Muscle of back (tissue), 13 donors: ENCODE measurements at places on chromosomes 3 and 15.

GRCh38 chr3:72520690-72521308 is 327.4 kb downstream of the SHQ1 start:
- DNase-seq = no peak

GRCh38 chr3:65778968-65779367 is 259.8 kb downstream of the MAGI1 start:
- DNase-seq = no peak

DNA sequence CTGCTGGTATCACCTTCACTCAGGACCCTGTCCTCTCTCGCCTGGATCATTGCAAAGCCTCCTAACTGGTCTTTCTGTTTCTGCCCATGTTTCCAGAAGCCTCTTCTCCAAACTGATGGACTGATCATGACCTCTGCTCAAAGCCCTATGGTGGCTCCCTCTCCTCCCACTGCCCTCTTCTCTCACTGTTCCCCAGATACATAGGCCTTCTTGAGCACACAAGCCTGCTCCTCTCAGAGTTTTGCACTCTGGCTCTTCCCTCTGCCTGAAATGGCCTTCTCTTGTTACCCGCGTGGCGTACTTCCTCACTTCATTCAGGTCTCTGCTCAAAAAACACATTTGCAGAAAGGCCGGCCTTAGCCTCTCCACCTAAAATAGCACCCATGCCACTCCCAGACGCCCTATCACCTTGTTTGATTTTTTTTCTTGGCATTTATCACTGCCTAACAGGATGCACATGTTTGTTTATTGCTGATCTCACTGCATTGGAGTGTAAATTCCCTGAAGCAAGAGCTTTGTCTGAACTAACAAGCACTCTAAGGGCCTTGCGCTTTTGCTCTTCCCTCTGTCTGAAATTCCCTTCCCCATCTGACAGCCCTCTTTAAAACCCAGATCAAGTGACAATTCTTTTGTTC is 1.4 kb upstream of the ETFA start:
- no peak for DNase-seq

DNA sequence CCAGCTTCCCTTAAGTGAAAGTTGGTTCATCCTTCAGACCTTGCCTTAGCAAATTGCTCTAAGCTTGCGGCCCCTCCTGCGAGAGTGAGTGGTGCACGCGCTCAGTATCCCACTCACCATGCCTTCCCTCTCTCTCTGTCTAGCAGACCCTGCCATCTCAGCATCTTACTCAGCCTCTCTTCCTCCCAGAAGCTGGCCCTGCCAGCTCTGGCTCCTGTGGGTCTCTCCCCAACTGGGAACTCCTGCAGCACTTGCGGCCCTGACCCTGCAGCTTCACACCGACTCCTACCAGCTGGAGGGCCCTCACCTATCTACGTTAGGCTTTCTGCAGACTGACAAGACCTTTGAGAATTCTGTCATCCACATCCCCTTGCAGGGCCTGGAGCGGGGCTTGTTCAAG is 286.1 kb upstream of the TLE3 start:
- DNase-seq = no peak

- DNase-seq = no peak
Measured at GRCh38 chr3:112334691-112335433, 1.9 kb downstream of the CD200 start.
